Epithelial cell of esophagus (primary cell): ENCODE measurements at places on chromosomes 1 and 21.

- peak; percentile 35 for DNase-seq
Measured at GRCh38 chr1:207890136-207890738, 20.7 kb downstream of the CD34 start.

DNA sequence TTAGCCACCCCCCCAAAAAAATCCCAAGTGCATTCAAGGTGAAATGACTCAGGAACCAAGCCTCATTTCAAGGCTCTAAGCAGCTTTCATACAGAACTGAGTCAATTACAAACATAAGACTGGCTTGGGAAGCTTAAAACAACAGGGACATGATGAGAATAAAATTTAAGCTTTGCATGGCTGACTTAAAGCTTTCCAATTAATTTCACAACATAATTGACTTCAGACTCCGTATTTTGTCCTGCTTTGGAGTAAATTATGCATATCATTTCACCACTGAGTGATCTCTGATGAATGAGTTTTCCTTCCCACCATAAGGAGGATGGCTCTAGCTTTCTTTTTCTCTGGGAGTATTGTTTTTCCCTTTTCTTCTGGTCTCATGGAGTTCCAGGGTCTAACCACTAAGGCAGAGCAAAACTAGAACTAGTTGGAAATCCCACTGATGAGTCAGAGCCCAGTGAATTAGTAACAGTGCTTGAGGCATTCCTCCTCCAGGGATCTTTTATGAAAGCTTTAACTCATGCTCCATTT lies 72.8 kb downstream of the XCL2 start:
- peak; percentile 82 for DNase-seq

DNA sequence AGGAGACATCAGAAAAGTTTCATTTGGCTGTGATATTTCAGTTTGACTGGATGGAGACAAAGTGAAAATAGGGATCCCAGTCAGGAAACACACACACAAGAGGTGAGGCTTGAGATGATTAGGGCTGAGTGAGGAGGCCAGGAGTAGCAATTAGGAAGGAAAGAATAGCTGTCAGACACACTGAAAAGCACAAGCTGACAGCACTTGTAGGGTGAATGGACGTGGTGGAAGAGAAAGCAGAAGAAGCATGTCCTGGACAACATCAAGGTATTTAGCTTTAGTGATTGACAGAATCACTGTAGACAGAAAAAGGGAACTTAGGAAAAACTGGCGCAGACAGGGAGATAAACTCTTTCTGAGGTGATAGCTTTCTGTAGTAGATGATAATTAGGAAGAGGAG lies 347.7 kb downstream of the TGFB2 start:
- DNase-seq, result no peak

- no peak for DNase-seq
Measured at GRCh38 chr1:41490911-41491310, 6.4 kb upstream of the EDN2 start.

GRCh38 chr1:3895951-3896325 lies 4.1 kb downstream of the C1orf174 start:
- DNase-seq, result no peak

DNA sequence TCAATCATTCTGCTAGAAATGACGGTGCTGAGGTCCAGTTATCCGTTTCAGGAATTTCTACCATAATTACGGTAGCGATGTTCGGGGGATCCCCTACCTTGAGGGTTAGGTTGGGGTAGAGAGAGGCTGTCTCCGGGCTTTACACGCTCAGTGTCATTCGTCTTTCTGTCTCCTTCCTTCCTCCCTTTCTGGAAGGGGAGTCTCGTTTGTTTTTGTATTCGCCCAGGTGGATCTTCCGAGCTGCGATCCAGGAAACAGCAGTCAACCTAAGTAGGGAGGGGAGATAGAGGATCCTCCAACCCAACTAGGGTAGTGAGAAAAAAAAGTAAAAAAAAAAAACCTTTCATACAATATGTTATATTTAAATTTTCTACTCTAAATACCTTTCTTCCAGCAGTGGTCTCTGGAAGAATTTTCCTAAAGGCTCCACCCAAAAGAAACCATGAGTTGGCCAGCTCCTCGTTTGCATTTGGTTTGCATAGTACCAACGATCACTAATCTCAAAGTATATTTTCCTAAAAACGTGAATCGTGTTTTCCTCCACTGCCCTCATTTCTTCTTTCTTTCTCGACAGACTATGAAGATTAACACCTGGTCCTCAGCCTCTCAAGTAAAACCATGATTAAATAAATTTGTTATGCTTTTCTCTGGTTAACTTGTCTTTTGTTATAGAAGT lies 611 bp upstream of the PIK3C2B start:
- DNase-seq, result no peak

DNA sequence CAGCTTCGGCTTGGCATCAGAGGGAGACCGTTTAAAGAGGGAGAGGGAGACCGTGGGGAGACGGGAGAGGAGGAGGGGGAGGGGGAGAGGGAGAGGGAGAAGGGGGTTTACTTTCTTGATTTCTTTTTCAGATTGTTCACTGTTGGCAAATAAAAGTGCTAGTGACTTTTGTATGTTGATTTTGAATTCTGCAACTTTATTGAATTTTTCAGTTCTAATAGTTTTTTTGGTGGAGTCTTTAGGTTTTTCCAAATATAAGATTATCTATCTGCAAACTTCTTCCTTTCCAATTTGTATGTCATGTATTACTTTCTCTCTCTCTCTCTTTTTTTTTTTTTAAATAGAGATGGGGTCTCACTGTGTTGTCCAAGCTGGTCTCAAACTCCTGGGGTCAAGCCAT lies 104.0 kb downstream of the PPP1R12B start:
- DNase-seq, result no peak

GRCh38 chr1:36994868-36995267 lies 39.4 kb downstream of the GRIK3 start:
- DNase-seq, result no peak

GRCh38 chr1:1432274-1432950 lies 3.1 kb upstream of the VWA1 start:
- no peak for DNase-seq
